ENCODE measurements at places on chromosomes 4 and X.

DNA sequence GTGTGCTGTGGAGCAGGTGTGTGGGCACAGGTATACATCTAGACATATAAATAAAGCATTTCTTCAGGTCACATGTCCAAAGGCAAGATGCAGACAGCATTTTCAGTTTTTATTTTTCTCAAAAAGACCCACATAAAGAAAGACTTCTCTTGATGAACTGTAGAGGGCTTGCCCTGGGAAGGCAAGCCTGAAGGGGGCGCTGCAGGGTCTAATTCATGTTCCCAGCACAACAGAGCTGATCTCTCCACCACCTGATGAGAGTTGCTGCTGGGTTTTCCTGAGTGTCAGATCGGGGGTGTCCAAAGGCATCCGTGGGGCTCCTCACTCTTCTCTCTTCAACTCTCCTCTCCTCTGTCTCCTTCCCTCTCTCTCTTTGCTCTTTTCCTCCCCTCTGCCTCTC, 26.6 kb downstream of the ADRA2C start:
- no peak for DNase-seq

DNA sequence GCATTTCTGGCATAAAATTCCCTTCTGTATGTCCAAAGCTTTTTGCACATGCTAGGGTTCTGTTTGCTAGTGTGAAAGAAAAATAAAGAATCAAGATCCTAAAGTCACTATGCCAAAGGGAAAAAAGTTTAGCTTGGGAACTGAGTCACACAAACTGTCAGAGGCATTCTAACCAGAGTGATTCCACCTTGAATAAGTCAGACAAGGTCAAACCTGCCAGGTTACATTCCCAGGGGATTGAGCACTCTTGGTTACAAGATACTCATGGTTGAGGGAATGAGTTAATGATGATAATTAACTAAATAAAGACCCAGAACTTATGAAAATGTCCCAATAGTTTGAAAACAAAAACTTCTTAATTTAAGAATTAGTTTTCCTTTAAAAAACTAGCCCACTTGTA, 13.7 kb upstream of the UGT2B17 start:
- no peak for DNase-seq

DNA sequence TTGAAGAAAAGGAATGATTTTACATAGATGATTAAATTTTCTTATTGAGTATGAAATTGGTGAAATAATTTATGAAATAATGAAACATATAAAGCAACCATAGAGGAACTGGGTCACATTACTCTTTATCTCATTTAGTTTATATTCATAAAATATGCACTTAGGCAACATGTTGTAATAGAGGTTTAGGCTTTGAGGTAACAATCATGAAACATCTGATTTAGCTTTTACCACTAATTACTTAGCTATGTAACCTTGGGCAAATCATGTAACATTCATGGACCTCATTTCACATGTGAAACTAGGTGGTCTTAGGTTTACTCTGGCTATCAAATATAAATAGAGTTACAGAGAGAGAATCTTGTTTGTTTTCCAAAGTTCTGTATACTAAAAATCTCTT, 54.5 kb upstream of the SMARCA5 start:
- DNase-seq = no peak

GRCh38 chrX:7027071-7027470, 120.4 kb upstream of the STS start:
- no peak for DNase-seq

DNA sequence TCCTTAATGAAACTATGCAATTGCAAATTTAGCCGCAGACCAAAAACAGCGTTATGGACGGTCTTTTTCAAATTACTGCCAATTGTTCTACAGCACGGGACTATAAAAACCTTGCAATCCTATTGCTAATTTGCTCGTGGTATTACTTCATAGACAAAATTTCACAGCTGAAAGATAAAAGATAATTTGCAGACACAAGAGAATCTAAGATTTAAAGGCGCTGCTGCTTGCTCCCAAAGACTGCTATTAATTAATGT, 1.4 kb upstream of the CAMK2D start:
- DNase-seq = no peak

GRCh38 chrX:42093756-42094155, 170.4 kb upstream of the CASK start:
- DNase-seq = no peak

GRCh38 chrX:153970357-153971123, 1.1 kb downstream of the HCFC1 start:
- DNase-seq = peak; percentile 25

- no peak for DNase-seq
Measured at GRCh38 chr4:68129793-68130192, at the start of gene TMPRSS11F. Gene TMPRSS11F (minus strand): TSS chr4:68129869. CDS start chr4:68129820, 49 bp downstream.
